Activated T-cell treated with anti-CD3 and anti-CD28 coated beads, Interleukin-2, amount 50 U/mL, for 4 hours (primary cell): ENCODE measurements at places on chromosomes 2 and 18.
A peak's percentile ranks its signal among the peaks of the same experiment; 100 is the strongest.

GRCh38 chr2:131036696-131037397 lies 56.4 kb downstream of the FAM168B start:
- DNase-seq = no peak

- no peak for DNase-seq
These were observed at the start of gene CSRNP3 for GRCh38 chr2:165469417-165469816. TSS of gene CSRNP3 (plus strand) at chr2:165469698. CDS start at chr2:165595066, 125,368 bp downstream.

DNA sequence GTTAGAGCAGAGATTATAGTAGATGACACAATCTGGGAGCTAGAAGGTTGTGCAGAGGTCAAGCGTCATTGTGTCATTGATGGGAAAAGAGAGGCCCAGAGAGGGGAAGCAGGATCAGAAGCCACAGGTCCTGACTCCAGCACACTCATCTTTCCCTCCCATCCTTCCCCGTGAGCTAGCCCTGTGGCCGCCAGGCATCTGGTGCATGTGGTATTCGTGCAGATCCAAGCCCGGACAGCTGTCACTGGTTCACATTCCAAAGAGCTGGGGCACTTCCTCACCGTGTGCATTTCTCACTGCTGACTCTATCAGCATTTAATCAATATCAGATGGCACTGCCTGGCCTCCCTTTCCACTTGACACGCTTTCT lies 94.1 kb upstream of the THOC1 start:
- no peak for DNase-seq

GRCh38 chr2:233059797-233060500 lies at the start of gene INPP5D:
TSS of gene INPP5D (plus strand) at chr2:233060342. CDS start at chr2:233060479, 137 bp downstream.
- DNase-seq = peak; percentile 61

GRCh38 chr2:239341146-239341732 lies 59.6 kb downstream of the HDAC4 start:
- no peak for DNase-seq

- no peak for DNase-seq
These were observed 864.7 kb downstream of the TRIB2 start for GRCh38 chr2:13581471-13581870.

GRCh38 chr2:177541258-177541991 lies 148.9 kb downstream of the AGPS start:
- no peak for DNase-seq

DNA sequence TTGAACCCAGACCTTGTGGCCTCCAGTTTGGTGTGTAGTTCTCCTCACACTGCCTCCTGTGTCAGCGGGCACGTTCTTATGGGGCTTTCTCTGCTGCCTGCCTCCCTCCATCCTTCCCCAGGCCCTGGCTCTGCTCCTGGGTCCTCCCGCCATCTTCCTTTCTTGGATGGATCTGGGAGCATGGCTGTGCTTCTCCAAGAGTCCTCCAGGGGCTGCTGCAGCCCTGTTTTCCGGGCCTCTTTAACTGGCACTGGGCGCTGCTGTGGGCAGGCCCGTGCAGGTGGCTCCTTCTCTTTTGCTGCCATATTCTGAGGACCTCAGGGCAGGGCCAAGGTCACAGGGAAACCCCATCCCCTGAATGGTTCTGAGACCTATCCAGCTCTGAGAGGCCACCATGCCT lies 17.8 kb downstream of the THNSL2 start:
- DNase-seq = no peak

DNA sequence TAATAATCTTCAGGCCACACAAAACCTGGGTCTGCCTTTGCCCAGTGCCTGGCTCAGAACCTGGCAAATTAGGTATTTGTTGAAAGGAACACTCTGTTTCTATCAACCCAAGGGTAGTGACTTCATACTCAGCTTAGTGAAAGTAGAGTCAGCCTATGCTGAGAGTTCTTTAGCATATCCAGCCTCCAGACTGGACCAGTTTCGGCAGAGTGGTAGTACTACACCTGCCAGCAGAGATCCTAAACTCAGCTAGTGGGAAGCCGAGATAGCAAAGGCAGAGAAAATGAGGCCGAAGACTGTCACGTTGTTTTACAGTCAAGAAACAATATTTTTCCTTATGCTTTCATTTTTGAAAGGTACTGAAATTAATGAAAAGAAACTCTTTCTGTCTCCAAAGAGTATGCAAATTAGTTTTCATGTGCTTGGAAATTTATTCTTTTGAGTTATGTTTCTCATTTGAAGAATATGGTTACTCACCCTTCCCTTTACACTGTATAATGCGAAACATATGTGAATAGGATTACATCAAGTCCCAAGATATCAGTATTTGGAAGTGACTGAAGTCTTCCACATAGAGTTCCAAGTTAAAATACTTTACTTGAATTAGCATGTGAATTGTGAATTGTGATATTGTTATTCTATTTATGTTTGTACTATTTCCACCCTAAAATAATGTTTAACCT lies 52.2 kb upstream of the UGP2 start:
- no peak for DNase-seq

DNA sequence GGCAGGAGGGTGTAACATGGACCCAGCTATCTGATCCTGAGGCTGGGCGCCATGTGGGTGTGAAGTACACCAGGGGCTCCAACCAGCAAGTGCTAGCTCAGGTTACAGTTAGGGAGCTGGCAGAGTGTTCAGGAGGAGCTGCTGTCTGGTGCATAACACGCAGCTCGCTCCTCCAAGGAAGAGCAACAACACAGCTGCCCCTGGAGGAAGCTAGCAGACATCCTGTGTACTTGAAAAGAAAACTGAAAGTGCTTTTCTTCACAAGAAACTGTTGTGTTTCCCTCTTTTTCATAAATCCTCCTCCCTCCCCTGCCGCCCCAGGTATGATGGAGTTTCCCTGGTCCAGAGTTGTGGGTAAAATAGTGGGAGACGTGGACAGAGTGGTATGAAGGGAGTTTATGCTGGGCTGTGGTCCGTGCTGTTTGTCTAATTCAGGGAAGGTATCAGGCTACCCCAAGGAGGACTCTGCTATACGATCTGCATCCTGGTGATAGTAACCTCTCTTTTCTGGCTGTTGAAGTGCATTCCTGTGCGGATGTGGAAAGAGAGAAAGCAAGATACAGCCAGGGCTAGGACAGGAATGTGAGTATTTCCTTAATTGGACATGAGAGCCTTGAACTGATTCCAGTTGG lies 6.1 kb upstream of the LBH start:
- DNase-seq = no peak
